ENCODE measurements at places on chromosomes 2 and 18. TPM values are rescaled to one million over a fixed set of nuclear protein-coding genes. Genes with fewer than 3 reads are reported as not detected.

GRCh38 chr18:56120782-56121181, 517.6 kb downstream of the TXNL1 start:
- no peaks in the 10 kb centered on the region for H3K36me3 ChIP-seq
- no peaks in the 10 kb centered on the region for H3K27me3 ChIP-seq
- H3K27ac ChIP-seq: no peak overlapping the region
- no peaks in the 10 kb centered on the region for H3K4me1 ChIP-seq
- DNase-seq: no peak

- H3K4me1 ChIP-seq: no peaks in the 10 kb centered on the region
- DNase-seq: no peak
- H3K27me3 ChIP-seq: no peaks in the 10 kb centered on the region
Observed at GRCh38 chr2:170965446-170966225, 36.6 kb downstream of the GORASP2 start.

DNA sequence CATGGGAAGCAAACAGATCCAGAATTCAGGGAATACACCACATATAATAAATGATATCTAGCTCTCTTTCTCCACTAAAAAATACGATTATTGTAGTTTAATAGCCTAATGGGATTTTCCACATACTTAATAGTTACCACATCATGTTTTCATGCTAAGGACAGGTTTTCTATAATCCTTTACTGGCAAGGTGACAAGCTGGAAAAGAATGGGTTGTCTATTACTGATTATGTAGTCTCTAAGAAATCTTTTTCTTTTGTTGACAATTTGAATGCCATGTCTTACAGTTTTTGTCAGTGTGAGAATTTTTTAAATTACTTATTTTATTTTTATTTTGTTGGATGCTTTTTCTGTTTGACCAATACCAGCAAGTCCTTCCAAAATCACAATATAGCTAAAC, 177.8 kb downstream of the GALNT13 start:
- H3K4me3 ChIP-seq: no peak overlapping the region
- no peak for DNase-seq
- no peak overlapping the region for H3K27ac ChIP-seq
- H3K4me1 ChIP-seq: no peaks in the 10 kb centered on the region
- no peaks in the 10 kb centered on the region for H3K36me3 ChIP-seq

- no peaks in the 10 kb centered on the region for H3K36me3 ChIP-seq
- no peaks in the 10 kb centered on the region for H3K27me3 ChIP-seq
- DNase-seq: no peak
- no peak overlapping the region for H3K4me3 ChIP-seq
- H3K27ac ChIP-seq: no peak overlapping the region
Observed at GRCh38 chr2:6789559-6790138, 76.1 kb downstream of the CMPK2 start.

DNA sequence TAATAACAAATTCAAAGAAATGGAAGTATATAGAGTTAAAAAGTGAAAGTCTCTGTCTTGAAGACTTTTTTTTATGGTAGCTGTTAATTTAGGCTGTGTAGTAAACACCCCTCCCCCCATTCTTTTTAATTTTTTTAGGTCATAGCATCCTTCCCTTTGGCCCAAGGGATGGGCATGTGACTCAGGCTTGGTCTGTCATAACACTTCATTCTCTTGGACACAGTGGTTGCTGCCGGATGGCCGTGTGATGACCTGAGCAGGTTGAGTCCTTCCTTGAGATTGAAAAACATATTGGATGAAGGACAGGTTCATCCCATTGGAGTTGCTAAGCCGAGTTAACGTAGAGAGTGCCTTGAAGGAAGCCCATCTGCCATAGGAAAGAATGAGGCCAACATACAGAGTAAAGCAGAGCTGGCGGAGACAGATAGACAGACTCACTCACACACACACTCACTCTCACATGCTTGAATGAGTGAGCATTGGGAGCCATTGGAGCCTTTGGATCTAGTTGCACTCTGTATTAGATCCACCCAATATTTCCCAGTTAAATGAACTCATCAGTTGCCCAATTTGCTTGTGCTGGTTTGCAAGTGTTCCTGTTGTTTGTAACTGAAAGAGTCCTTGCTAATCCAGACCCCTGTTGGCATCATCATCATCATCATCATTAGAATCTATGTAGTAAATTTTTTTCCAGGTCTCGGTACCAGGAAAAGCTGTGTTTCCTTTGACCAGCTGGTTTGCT, 14.7 kb downstream of the NCOA1 start:
- H3K4me3 ChIP-seq: no peak overlapping the region
- no peak for DNase-seq
- H3K4me1 ChIP-seq: peaks cover 2% of the 10 kb centered on the region
- H3K36me3 ChIP-seq: no peaks in the 10 kb centered on the region
- no peak overlapping the region for H3K27ac ChIP-seq

GRCh38 chr2:238100821-238101771, 956 bp downstream of the ESPNL start:
- no peaks in the 10 kb centered on the region for H3K4me1 ChIP-seq
- no peak overlapping the region for H3K27ac ChIP-seq
- H3K4me3 ChIP-seq: no peak overlapping the region
- DNase-seq: no peak
- H3K27me3 ChIP-seq: no peaks in the 10 kb centered on the region

DNA sequence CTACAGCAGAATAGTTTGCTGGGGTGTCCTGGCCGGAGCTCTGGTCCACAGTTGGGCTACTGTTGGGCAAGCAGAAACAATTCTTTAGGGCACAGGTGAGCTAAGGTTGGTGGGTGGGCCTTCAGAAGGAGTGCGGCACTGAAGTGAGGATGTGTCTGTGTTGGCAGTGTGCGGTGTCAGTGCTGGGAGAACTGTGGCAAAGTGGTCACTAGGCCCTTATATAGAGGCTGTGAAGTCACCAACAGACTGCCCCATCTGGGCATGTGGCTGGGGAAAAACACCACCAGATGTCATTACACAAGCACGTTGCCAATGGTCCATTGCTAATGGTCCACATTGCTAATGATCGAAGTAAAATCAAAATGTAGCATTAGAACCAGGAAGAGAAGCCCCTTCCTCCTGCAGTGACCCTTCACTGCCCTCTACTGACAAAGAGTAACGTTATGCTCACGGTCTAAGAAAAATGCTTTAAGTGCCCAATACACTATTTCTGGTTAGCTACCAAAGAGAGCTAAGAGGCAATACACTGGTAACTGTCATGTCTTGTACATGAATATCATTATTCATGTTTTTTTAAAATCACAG, 21.3 kb downstream of the SCN1A start:
- H3K27me3 ChIP-seq: no peaks in the 10 kb centered on the region
- H3K36me3 ChIP-seq: no peaks in the 10 kb centered on the region
- H3K27ac ChIP-seq: no peak overlapping the region
- no peak overlapping the region for H3K4me3 ChIP-seq
- no peak for DNase-seq

DNA sequence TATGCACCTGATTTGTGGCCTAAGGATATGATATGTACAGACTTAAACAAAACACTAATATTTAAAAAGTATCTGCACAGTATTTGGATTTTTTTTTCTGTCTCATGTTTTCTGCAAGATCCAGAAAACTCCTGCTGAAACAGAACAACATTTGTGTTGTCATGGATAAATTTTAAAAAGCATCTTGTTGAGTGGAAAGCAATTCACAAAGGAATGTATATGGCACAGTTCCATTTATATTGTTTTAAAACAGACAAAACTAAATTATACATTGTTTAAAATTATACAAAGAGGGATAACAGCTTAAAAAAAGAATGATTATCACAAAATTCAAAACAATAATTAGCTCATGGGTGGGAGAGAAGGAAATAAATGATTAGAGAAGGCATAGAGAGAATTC, 193.5 kb downstream of the PPP1R1C start:
- no peaks in the 10 kb centered on the region for H3K36me3 ChIP-seq
- H3K27me3 ChIP-seq: no peaks in the 10 kb centered on the region
- no peaks in the 10 kb centered on the region for H3K4me1 ChIP-seq
- H3K27ac ChIP-seq: no peak overlapping the region
- no peak overlapping the region for H3K4me3 ChIP-seq

- no peak overlapping the region for H3K4me3 ChIP-seq
- no peak overlapping the region for H3K27ac ChIP-seq
- H3K27me3 ChIP-seq: no peaks in the 10 kb centered on the region
- H3K4me1 ChIP-seq: no peaks in the 10 kb centered on the region
Observed at GRCh38 chr18:28204154-28204553, 27.2 kb upstream of the CDH2 start.

ME2 gene
- 32.8 TPM for total RNA-seq

SERPINB13 gene
- total RNA-seq: not detected

ACMSD gene
- not detected for total RNA-seq

FIGN gene
- total RNA-seq: 8.9 TPM
